ENCODE measurements at places on chromosomes 5 and 9. TPM values are rescaled to one million over a fixed set of nuclear protein-coding genes. Genes with fewer than 3 reads are reported as not detected.

GRCh38 chr5:158027806-158028775 lies 169.1 kb upstream of the CLINT1 start:
- no peak for DNase-seq

DNA sequence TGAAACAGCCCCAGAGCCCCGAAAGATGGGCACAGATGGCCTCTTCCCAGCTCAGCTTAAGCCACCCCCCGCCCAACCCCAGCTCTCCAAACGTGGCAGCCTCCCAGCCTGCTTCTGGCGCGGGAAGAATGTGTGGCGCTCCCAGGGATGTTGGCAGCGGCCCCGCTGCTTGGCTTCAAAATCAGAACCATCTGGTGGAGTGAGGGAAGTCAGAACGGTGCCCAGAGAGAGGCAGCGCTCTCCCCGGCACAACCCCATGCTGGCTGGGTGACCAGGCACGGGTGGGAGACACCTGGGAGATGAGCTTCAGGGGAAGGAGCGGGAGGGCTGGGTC lies 72.7 kb upstream of the ORM1 start:
- DNase-seq, result no peak

GRCh38 chr5:64947031-64947430 lies 178.3 kb downstream of the CWC27 start:
- DNase-seq, result peak; percentile 12

DNA sequence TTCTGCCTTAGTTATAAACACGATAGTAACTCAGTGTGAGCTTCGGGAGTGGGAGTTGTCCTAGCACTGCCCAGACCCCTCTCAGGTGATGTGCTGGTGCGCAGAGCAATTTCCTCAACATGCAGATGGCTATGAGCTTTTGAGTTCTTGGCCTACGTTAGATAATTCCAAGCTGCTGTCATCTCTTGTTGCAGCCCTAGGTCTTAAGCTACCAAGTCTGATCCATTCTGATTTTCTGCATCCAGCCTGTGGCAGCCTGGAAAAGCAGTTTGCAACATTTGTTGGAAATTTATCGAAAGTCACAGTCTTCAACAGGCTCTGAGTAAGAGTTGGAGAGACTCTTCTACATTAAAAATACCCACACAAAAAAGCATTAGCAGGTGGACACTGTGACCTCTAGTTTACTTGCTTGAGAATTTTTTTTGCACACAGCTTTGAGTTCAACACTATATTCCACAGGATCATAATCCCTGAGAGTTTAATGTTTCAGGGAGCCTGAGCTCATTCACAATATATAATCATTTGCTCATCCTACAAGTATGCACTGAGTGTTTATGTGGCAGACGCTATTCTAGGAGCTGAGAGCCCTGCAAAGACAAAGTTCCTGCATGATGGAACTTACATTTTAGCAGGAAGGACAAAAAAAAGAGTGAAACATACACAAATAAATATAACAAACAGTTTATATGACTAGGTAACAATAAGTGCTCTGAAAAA lies 91.6 kb downstream of the UBE2QL1 start:
- no peak for DNase-seq

GRCh38 chr5:59758566-59758965 lies 135.0 kb downstream of the PDE4D start:
- DNase-seq, result no peak

GRCh38 chr9:81622471-81623255 lies 66.7 kb downstream of the TLE1 start:
- no peak for DNase-seq

DNA sequence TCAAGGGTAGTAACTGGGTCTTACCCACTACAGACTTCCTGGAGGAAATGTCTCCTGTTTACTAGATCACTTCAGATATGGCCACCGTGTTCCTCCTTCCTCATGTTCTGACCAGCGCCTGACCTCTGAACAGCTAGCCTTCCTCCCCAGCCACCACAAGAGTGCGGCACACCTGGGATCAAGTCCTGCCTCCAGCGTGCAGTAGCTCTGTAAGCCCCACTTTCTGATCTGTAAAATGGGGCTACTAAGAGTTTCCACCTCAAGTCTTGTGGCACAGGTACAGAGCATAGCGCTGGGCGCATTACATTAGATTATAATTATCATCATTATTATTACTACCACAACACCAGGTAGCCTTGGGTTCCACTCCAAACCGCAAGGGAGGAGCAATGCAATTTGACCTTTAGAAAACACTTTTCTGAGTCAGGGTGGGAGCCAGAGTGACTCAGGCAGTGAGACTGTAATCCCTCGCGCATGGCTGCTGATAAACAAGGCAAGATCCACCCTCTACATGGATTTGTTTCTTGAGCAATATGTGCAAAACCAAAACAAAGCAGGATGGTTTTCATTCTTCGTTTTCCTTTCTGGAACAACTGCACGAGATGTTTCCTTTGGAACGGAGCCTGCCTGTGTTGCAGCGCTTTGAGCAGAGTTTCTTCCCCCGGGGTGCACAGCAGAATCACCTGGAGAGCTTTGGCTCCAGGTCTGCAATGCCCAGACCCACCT lies 65.0 kb upstream of the ANGPTL2 start:
- DNase-seq, result peak; percentile 65

PAM gene
- 272 TPM for total RNA-seq

GRCh38 chr9:15101095-15101494 lies 190.9 kb upstream of the FREM1 start:
- no peak for DNase-seq

GRCh38 chr9:74800226-74800625 lies 87.5 kb downstream of the TRPM6 start:
- DNase-seq, result no peak

DNA sequence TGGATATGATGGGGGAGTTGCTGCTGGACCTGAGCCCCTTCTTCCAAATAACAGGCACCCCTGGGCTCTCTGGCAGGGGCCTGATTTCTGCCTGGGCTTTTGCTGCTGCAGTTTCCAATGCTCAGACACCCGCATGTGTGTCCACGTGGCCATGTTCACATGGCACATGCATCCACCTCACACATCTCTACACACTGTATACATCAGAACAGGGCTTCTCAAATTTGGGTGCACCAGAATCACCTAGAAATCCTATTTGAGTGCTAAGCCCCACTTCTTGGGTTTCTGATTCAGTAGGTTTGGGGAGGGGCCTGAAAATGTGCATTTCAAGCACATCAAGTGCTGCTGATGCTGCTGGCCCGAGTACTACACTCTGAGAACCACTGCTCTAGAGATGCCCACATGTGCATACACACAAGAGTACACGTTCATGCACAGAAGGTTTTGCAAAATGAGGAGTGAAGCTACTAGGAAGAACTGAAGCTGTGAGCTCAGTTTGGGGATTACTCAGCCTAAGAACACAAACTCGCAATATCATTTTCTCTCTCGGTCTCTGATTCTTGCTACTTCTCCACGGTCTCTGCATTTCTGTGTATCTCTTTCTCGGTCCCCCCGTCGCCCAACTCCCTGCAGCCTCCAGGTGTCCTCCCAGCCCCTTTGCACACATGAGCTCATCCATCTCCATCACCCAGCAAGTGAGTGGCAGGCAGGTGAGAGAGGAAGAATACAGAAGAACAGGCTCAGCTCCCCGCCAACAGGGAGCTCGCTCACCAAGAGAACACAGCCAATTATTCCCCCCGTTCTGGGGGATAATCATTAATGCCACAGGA lies 97.0 kb downstream of the PCDH1 start:
- DNase-seq, result no peak

- DNase-seq, result no peak
These were observed 131.8 kb downstream of the SCAMP1 start for GRCh38 chr5:78492224-78492623.

GRCh38 chr5:81194633-81195334 lies 38.3 kb upstream of the CKMT2 start:
- peak; percentile 20 for DNase-seq

TYRP1 gene
- not detected for total RNA-seq
